8988T (cell line): ENCODE measurements at places on chromosomes 4 and X.

DNA sequence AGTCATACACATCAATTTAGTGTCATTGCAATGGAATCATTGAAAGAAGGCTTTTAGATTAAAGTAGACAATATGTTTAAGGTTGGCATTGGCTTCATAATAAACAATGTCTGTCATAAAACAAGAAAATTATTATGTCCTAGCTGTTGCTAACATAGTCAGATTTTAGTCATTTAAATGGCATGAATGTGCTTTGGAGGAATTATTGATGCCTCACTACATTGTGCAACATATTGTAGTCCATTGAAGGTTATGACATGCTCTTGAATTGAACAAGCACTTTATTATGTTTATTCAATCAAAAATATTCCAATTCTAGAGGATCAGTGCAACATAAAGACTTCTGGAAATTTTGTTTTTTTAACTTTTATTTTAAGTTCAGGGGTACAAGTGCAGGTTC, 489.8 kb upstream of the AMOT start:
- no peak for DNase-seq

- no peak for DNase-seq
Observed at GRCh38 chrX:124332481-124333424, at the start of gene TEX13D. Gene TEX13D, plus strand, starts transcription at chrX:124332660. Its CDS starts 258 bp downstream, at chrX:124332918.

GRCh38 chr4:71440612-71441011, 101.8 kb downstream of the SLC4A4 start:
- DNase-seq, result no peak

DNA sequence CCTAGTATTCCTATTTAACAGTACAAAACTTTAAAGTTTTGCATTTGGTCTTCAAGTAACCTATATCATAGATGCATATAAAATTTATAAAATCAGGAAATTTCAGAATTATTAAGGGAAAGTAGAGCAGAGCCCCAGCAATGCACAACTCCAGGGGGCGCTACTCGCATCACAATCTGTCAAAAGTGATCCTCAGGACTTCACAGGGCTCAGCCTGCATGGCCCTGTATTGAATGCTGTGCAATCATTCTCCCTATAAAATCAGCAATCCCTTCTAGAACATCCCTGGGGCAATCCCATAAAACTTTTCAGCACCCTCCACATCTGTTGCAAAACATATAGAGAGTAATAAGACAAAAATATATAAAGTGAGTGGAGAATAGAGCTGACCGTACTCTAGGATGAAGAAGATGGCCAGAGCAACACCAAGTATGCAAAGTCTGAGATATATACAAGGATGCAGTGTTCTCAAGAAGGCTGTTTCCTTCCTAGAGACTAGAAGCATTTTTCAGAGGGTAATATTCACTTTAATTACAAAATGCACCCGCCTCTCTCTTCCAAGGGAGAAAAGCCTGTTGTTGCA, 12.5 kb upstream of the PPARGC1A start:
- DNase-seq, result no peak

- no peak for DNase-seq
Observed at GRCh38 chr4:186304866-186305505, 39.0 kb downstream of the F11 start.

DNA sequence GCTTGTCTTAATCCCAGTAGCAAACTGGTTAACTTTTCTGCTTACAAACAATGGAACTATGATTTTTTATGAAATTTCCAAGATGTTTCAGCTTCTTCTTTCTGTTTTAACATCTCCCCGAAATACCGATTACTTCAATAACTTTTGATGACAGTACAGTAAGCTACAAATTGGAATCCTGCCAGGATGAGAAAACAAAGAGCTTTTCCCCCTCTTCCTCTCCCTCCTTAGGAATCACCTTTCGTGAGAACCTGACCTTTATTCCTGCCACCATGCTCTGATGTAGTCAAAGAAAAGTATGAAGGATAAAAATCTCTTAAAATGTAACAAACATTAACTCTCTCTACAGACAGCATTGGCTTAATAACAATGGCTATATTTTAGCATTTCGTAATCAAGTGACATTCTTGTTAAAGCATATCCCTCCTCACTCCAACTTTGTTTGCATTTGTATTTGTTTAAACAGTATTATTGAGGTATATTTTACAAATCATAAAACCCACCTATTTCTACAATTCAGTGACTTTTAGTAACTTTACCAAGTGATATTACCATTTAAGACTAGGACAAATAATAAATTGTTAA, 148.7 kb upstream of the NAP1L5 start:
- no peak for DNase-seq

DNA sequence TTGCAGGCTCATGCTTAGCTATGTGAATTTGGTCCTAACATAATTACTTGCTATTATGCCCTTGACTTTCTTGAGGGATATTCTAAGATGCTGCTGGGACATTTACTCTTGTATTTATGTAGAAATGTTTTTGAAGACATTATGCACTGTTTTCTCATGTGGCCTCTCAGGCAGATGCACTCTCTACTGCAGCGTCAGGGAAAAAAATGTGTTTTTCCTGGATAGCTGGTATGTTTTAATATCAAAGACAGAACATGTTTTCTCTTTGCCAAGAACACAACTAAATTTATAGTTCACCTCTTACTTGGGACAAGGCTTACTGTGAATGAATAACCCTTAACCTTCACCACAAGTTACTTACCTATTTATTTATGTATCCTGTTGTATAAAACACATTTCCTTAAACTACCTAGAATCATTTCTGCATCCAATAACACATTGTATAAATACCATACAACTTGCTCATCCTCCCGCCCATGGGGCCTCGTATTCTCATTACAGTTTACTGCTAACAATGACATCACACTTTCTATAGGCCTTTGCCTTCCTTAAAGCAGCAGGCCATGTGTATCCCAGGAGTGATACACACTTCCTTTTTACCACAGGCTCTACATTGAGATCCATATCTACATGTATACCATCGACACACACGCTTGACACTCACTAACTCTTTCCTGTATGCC, 178.7 kb downstream of the SLIT2 start:
- DNase-seq, result no peak

- DNase-seq, result no peak
Observed at GRCh38 chrX:11781133-11781532, 23.1 kb downstream of the MSL3 start.

DNA sequence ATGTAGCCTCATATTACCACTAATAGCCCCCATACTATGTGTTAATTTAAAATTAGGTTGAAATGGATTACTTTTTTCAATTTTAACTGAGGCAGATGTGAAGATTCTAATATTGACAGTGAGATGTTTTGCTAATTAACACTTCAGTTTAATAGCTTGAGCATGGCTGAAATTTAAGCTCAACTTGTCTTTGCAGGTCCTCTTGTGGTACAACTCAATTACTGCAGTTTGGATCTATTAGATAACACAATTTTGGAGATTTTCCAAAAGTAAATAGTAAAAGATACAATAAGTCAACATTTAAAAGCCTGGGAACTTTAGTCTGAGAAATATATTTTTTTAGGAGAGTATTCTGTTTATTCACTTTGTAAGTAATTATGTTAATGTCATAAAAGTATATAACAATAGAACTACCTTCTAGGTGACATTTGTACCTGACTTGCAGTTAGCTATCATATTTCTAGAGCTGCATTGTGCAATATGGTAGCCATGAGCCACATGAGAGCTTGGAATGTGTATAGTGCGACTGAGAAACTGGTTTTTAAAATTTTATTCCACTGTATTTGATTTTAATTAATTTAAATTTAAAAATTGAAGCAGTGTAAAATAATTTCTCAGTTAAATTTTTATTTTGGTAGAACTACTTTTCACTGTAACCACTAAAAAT, 73.1 kb upstream of the FMR1 start:
- DNase-seq, result no peak

GRCh38 chrX:154013614-154014360, 5.9 kb downstream of the IRAK1 start:
- DNase-seq, result peak; percentile 81

DNA sequence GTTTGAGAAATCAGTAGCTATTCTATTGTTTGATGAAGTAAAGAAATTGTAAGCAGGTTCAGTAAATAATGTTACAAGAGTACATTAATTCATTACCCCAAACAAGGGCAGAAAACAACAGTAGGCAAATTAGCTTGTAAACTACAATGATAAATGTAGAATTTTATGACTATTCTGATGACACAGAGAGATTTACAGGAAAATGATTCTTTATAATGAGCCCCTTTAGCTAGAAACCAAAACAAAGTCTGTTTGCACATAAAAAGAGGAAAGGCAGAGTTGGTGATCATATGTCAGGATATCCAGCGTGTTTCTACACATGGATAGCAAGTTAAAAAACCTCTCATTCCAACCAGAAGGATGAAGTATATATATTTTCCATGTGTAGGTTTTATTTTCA, 204.8 kb downstream of the CFAP299 start:
- DNase-seq, result no peak
